ENCODE measurements at places on chromosomes 5 and 9. TPM values are rescaled to one million over a fixed set of nuclear protein-coding genes. Genes with fewer than 3 reads are reported as not detected.

The SETX gene
- total RNA-seq, result 69.4 TPM

The FOXD1 gene
- total RNA-seq, result not detected

DNA sequence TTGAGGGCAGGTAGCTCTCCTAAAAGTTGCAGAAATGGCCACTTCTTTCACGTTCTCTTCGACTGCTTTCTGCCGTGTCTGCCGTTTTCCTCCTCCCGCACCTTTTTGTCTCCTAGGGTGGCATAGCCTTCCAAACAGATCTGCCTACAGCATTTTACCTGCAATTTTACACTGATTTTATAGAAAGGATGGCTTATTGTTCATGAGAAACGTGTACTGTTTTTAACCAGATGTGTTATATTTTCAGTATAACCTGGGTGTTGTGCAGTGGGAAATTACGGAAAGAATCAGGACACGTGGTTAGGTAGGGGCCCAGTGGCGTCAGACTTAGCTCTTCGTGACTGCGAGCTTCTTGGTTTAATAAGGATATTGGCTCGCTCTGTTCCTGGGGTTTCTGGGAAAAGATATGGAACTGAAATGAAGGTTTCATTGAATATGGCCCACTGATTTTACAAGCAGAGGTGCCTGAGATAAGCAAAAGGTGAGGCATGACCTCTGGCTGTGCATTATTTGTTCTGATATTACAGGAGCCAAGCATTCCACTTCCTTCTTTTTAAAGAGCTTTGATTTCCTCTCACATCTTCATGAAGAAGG lies 43.7 kb upstream of the PRSS3 start:
- DNase-seq, result no peak
- H3K4me3 ChIP-seq, result peak overlapping the region; percentile 35
- H3K36me3 ChIP-seq, result no peaks in the 10 kb centered on the region

The HTR4 gene
- total RNA-seq, result not detected

DNA sequence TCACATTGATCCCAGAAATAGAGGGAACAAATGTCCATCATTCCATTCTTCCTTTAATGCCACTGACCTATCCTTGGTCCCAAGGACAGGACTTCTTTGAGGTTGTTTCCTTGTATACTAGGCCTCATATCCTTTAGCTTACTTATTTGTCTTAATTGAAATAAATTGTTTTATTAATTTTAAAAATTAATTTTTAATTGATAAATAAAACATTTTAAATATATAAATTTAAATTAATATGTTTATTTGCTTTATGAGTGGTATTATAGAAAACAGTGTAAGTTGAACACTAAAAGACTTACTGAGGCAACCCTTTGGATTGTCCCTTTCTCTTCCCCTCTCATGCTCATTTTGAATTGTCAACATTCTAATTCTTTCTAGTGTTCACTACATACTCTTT lies 556.9 kb upstream of the NUDT12 start:
- H3K36me3 ChIP-seq, result no peaks in the 10 kb centered on the region
- no peaks in the 10 kb centered on the region for H3K4me1 ChIP-seq
- H3K27me3 ChIP-seq, result no peaks in the 10 kb centered on the region

The LCN1 gene
- total RNA-seq, result not detected

GRCh38 chr5:105504-106070 lies 13.6 kb downstream of the PLEKHG4B start:
- no peak overlapping the region for H3K27ac ChIP-seq
- H3K4me3 ChIP-seq, result no peak overlapping the region
- no peaks in the 10 kb centered on the region for H3K4me1 ChIP-seq
- DNase-seq, result no peak
- peaks cover 2% of the 10 kb centered on the region for H3K27me3 ChIP-seq
- no peaks in the 10 kb centered on the region for H3K36me3 ChIP-seq

GRCh38 chr5:111676466-111676865 lies 80.5 kb downstream of the NREP start:
- H3K36me3 ChIP-seq, result no peaks in the 10 kb centered on the region
- H3K27ac ChIP-seq, result no peak overlapping the region
- DNase-seq, result no peak
- no peak overlapping the region for H3K4me3 ChIP-seq
- no peaks in the 10 kb centered on the region for H3K4me1 ChIP-seq

The ZNG1E gene
- total RNA-seq, result 43.8 TPM

The FCHO2 gene
- 3.4 TPM for total RNA-seq

DNA sequence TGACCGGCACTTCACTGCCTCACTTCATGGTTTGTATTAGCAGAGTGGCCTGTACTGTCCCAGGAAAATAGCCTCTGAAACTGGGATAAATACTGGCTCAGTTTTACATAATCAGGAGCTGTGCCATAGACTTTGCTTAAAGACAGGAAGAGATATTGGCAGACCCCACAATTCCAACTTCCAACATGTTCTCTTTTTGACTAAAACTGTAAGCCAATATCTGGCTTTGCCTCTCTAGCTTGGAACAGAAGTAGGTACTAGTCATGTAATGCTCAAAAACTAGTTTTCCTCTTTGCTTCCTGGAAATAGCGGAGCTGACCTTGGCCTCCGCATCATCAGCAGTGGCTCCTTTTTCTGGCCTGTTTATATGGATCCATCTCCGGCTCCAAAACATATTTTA lies 276.9 kb downstream of the CDH9 start:
- H3K36me3 ChIP-seq, result no peaks in the 10 kb centered on the region
- no peaks in the 10 kb centered on the region for H3K4me1 ChIP-seq
- no peak overlapping the region for H3K27ac ChIP-seq
- no peaks in the 10 kb centered on the region for H3K27me3 ChIP-seq

- no peak for DNase-seq
- no peak overlapping the region for H3K4me3 ChIP-seq
- no peak overlapping the region for H3K27ac ChIP-seq
Measured at GRCh38 chr5:150159741-150160179, 4.1 kb upstream of the PDGFRB start.

- peaks cover under 1% of the 10 kb centered on the region for H3K27me3 ChIP-seq
- H3K4me1 ChIP-seq, result peaks cover 7% of the 10 kb centered on the region
- H3K27ac ChIP-seq, result no peak overlapping the region
- no peaks in the 10 kb centered on the region for H3K36me3 ChIP-seq
- no peak overlapping the region for H3K4me3 ChIP-seq
- no peak for DNase-seq
Measured at GRCh38 chr9:91800473-91801030, 149.5 kb downstream of the ROR2 start.

- H3K36me3 ChIP-seq, result peaks cover 33% of the 10 kb centered on the region
- no peak for DNase-seq
- H3K4me3 ChIP-seq, result peak overlapping the region; percentile 75
Measured at GRCh38 chr5:55072666-55073065, 29.8 kb upstream of the GZMA start.

The LCN15 gene
- total RNA-seq, result not detected

The SPATA6L gene
- total RNA-seq, result 1.0 TPM

GRCh38 chr5:109105631-109106267 lies 304.0 kb downstream of the PJA2 start:
- H3K4me1 ChIP-seq, result no peaks in the 10 kb centered on the region
- no peak overlapping the region for H3K4me3 ChIP-seq
- peaks cover 3% of the 10 kb centered on the region for H3K36me3 ChIP-seq
- no peak for DNase-seq

- no peaks in the 10 kb centered on the region for H3K36me3 ChIP-seq
- H3K27me3 ChIP-seq, result no peaks in the 10 kb centered on the region
- H3K4me1 ChIP-seq, result no peaks in the 10 kb centered on the region
- no peak for DNase-seq
Measured at GRCh38 chr5:173720286-173720952, 104.0 kb upstream of the BOD1 start.

The WDR38 gene
- not detected for total RNA-seq

The CDH10 gene
- total RNA-seq, result not detected

DNA sequence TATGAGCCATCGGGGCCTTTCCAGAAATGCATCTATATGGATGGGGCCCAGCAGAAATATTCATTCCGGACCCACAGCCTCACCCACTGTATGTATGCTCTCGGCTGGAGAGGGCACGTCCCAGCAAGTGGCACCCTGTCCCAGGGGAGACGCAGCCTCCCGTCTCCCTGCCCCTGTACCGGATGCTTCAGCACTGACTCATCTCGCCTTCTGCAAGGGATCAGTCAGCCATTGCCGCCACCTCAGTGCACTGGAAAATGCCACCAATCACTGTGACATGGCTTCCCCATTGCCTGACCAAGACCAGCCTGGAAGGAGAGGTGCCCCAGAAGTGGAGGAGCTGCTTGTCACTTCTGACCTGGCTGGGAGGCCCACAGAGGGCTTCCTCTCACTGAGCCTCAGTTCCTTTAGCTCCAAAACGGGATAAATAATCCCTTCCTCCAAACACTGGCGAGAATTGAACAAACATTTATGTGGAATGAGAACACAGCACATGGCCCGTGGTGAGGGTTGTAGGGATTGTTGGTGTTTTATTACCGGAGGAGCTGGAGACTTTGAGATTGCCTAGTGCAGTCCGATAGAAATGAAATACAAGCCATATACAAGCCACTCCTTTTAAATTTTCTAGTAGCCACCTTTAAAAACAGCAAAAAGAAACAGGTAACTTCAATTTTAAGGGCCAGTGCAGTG lies 43.9 kb upstream of the ORM1 start:
- H3K4me1 ChIP-seq, result peaks cover 2% of the 10 kb centered on the region
- H3K36me3 ChIP-seq, result no peaks in the 10 kb centered on the region
- H3K27me3 ChIP-seq, result peaks cover 2% of the 10 kb centered on the region

GRCh38 chr5:345404-346195 lies 24.1 kb downstream of the AHRR start:
- peaks cover 39% of the 10 kb centered on the region for H3K36me3 ChIP-seq
- DNase-seq, result no peak
- peak overlapping the region; percentile 82 for H3K4me3 ChIP-seq

DNA sequence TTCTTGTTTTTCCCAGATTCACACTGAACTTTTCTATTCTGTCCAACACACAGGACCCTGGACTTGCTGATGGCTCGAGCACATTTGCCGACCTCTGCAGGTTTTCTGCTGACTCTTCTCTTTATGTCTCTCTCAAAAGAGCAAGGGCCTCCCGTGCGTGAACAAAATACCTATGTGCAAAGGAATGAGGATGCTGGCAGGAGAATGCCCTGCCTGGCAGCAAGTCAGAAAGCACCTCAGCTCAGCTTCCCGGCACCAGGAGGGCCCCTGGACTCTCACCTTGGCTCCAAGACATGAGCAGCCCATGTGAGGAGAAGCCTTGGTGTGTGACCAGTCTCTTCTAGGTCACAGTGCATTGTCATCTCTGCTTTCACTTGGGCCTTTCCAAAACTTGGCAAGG lies 36.1 kb downstream of the PAPPA start:
- H3K27me3 ChIP-seq, result no peaks in the 10 kb centered on the region
- H3K27ac ChIP-seq, result no peak overlapping the region
- H3K4me3 ChIP-seq, result no peak overlapping the region
- no peaks in the 10 kb centered on the region for H3K4me1 ChIP-seq
- no peaks in the 10 kb centered on the region for H3K36me3 ChIP-seq
- no peak for DNase-seq

GRCh38 chr5:103111468-103111867 lies 8.5 kb downstream of the GIN1 start:
- H3K36me3 ChIP-seq, result peaks cover 31% of the 10 kb centered on the region
- no peak for DNase-seq
- H3K4me3 ChIP-seq, result peak overlapping the region; percentile 55
- H3K27me3 ChIP-seq, result no peaks in the 10 kb centered on the region
- peaks cover 30% of the 10 kb centered on the region for H3K4me1 ChIP-seq

DNA sequence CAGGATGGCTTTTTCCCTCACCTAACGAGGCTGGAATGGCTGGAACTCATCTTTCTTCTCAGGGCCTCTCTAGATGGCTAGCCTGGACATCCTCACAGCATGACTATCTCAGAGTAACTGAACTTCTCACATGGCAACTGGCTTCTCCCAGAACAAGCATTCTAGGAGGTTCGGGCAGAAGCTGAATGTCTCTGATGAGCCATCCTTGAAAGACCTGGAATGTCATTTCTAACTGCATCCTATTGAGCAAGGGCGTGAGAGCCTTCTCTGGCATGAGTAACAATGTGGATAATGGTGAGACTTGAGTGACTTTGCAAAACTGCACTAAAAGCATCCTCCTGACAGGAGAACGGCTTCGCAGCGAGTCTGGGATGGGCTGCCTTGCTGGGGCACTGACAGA lies 487.7 kb downstream of the MAT2B start:
- H3K27ac ChIP-seq, result no peak overlapping the region
- H3K27me3 ChIP-seq, result no peaks in the 10 kb centered on the region
- no peaks in the 10 kb centered on the region for H3K4me1 ChIP-seq
- H3K36me3 ChIP-seq, result no peaks in the 10 kb centered on the region

The LCN9 gene
- not detected for total RNA-seq

The ITGA1 gene
- total RNA-seq, result 23.6 TPM

The SLC44A1 gene
- 13.8 TPM for total RNA-seq

The MOB3B gene
- 3.2 TPM for total RNA-seq

The C5orf58 gene
- total RNA-seq, result not detected

- no peak overlapping the region for H3K27ac ChIP-seq
- H3K27me3 ChIP-seq, result peaks cover 31% of the 10 kb centered on the region
- no peaks in the 10 kb centered on the region for H3K36me3 ChIP-seq
- DNase-seq, result no peak
Measured at GRCh38 chr5:69007163-69007562, 86.7 kb upstream of the SLC30A5 start.

GRCh38 chr5:5384660-5385330 lies 37.7 kb upstream of the ICE1 start:
- H3K27me3 ChIP-seq, result no peaks in the 10 kb centered on the region
- no peaks in the 10 kb centered on the region for H3K36me3 ChIP-seq
- no peak for DNase-seq
- no peak overlapping the region for H3K4me3 ChIP-seq
- H3K27ac ChIP-seq, result no peak overlapping the region

- no peaks in the 10 kb centered on the region for H3K27me3 ChIP-seq
- no peak overlapping the region for H3K27ac ChIP-seq
- H3K4me3 ChIP-seq, result no peak overlapping the region
- no peak for DNase-seq
- H3K4me1 ChIP-seq, result no peaks in the 10 kb centered on the region
Measured at GRCh38 chr5:143113461-143113860, 290.0 kb downstream of the NR3C1 start.

DNA sequence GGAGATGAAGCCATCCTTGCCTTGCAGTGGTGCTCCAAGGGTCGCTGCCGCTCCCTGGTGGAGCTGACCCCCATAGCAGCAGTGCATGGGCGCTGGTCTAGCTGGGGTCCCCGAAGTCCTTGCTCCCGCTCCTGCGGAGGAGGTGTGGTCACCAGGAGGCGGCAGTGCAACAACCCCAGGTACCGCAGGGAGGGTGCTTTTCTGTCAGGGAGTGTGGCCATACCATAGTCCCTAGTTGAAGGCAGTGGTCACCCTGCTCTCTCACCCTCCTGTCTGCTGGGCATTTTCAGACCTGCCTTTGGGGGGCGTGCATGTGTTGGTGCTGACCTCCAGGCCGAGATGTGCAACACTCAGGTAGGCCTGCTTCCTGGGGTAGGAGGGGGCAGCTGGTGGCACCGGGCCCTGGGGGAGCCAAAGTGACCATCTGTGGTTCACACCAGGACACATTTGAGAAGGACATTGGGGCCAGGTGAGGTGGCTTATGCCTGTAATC lies 11.2 kb downstream of the ADAMTS13 start:
- peaks cover 4% of the 10 kb centered on the region for H3K4me1 ChIP-seq
- DNase-seq, result no peak
- peaks cover 16% of the 10 kb centered on the region for H3K27me3 ChIP-seq
- no peaks in the 10 kb centered on the region for H3K36me3 ChIP-seq

The EPB41L4B gene
- total RNA-seq, result not detected

- no peak overlapping the region for H3K27ac ChIP-seq
- peaks cover 2% of the 10 kb centered on the region for H3K27me3 ChIP-seq
Measured at GRCh38 chr5:83927140-83927733, 206.6 kb upstream of the HAPLN1 start.

GRCh38 chr5:181190711-181191525 lies 14.1 kb downstream of the TRIM7 start:
- peak; percentile 66 for DNase-seq
- H3K27me3 ChIP-seq, result peaks cover 4% of the 10 kb centered on the region
- H3K4me3 ChIP-seq, result peak overlapping the region; percentile 94
- H3K36me3 ChIP-seq, result peaks cover 4% of the 10 kb centered on the region
- H3K27ac ChIP-seq, result peak overlapping the region; percentile 96
- peaks cover 43% of the 10 kb centered on the region for H3K4me1 ChIP-seq

The RNF224 gene
- total RNA-seq, result not detected

The TIFAB gene
- not detected for total RNA-seq

The HDHD3 gene
- total RNA-seq, result 20.0 TPM
